Left kidney (tissue), 8 donors: ENCODE measurements at places on chromosomes 2 and 18. TPM values are rescaled to one million over a fixed set of nuclear protein-coding genes. Genes with fewer than 3 reads are reported as not detected.

GRCh38 chr18:62206593-62206992 is 19.5 kb downstream of the RELCH start:
- no peak for DNase-seq

- DNase-seq = no peak
These were observed 1185.2 kb upstream of the PIK3C3 start for GRCh38 chr18:40769786-40770185.

GRCh38 chr18:51029694-51030536 is at the start of gene SMAD4:
SMAD4 (plus strand) TSS chr18:51030213; CDS start chr18:51047047, 16,834 bp downstream.
- DNase-seq = peak; percentile 95

DNA sequence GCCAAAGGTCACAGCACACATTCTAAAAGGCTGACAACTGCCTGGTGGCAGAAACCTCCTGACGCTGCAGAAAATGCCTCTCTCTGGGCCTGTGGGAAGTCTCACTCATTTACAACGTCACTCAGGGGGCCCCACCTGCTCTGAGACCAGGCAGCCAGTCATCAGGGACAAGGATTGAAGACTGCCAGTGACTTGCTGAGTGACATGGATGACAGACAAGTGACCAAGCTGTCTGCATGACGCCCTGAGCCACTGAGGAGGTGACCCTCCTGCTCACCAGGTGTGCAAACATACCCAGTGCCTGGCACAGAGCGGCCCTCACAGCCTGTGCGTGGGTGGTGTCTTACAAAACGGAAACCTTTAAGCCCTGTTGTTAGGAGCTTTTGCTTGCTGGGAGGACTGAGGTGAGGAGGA is 392.4 kb downstream of the TNS1 start:
- no peak for DNase-seq

DNA sequence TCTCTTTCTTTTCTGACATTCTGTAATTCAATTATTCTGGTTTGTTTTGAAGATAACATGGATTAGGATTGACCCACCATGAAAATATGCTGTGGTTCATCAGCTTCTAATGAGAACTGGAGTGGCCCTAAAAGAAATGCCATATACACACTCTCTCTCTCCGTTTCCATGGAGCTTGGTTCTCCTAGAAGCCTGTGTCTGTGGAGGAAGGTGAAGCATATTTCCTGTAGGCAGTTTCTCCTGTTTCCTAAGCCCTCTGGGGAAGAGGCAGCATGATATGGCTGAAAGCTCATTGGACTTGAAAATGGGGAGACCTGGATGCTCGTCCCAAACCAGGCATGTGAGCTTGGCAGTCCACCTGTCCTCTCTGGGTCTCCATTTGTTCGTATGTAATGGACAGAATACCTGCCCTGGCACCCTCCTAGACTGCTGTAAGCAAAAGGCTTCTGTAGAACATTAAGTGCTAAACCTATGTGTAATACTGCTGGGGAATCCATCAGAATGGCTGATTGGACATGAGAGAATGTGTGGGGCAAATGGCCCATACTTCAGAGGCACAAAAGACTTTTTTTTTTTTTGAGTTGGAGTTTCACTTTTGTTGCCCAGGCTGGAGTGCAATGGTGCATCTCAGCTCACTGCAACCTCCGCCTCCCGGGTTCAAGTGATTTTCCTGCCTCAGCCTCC is 75.3 kb upstream of the PPP1CB start:
- DNase-seq = no peak

GRCh38 chr2:234198976-234199375 is 148.5 kb downstream of the SPP2 start:
- DNase-seq = no peak

- no peak for DNase-seq
These were observed 85.3 kb downstream of the CYP26B1 start for GRCh38 chr2:72062336-72062735.

- DNase-seq = no peak
These were observed 243.6 kb downstream of the OSR1 start for GRCh38 chr2:19114754-19115231.

GRCh38 chr2:207970826-207971180 is 54.5 kb downstream of the PLEKHM3 start:
- no peak for DNase-seq

GRCh38 chr2:216789081-216789480 is 70.8 kb downstream of the TNP1 start:
- DNase-seq = no peak

DNA sequence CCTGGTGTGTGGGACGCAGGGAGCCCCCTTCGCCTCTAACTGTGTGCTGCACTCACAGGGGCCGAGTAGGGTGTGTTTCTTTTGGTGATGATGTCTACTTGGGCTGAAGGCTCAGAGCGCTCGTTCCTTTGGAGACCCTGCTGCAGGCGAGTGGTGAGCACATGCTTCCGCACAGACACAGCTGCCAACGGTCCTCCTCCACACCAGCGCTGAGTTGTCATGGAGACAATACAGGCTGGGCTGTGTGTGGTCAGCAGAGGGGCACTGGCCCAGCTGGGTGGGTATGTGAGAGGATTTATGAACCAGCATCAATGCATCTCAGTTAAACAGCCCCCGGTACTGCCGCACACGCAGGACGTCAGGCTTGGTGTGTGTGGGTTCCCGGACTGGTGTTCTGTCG is 143.5 kb downstream of the SH3RF3 start:
- no peak for DNase-seq

The EFHD1 gene
- polyA plus RNA-seq = 55.4 TPM

The GCFC2 gene
- 60.7 TPM for polyA plus RNA-seq

The CD8B2 gene
- 0.23 TPM for polyA plus RNA-seq
